Aorta (tissue), 5 donors: ENCODE measurements at places on chromosomes 3 and 15.

- H3K36me3 ChIP-seq, result no peaks in the 10 kb centered on the region
- H3K27me3 ChIP-seq, result no peaks in the 10 kb centered on the region
- H3K4me3 ChIP-seq, result no peak overlapping the region
- H3K4me1 ChIP-seq, result no peaks in the 10 kb centered on the region
Observed at GRCh38 chr15:56831467-56832005, 86.9 kb upstream of the TCF12 start.

DNA sequence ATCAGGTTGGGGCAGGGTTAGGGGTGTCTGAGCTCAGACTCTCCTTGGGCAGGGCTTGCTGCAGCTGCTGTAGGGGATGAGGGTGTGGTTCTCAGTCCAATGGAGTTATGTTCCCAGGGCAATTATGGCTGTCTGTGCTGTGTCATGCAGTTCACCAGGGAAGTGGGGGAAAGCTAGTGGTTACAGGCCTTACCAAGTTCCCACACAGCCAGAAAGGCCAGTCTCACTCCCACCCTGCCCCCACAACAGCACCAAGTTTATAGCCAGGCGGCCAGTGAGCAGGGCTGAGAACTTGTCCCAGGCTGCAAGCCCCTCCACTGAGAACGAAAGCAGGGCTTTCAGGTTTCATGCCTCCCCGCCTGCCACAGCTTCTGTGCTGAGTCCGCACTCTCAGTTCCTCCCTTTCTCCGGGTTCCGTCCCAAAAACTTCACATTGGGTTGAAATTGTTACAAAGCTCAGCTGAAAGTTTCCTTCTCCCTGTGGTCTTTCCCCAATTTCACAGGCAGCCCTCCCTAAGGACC is 19.6 kb upstream of the CPOX start:
- no peaks in the 10 kb centered on the region for H3K36me3 ChIP-seq
- DNase-seq, result peak; percentile 74
- H3K27ac ChIP-seq, result no peak overlapping the region
- no peaks in the 10 kb centered on the region for H3K27me3 ChIP-seq

GRCh38 chr3:197197334-197197733 is 101.1 kb downstream of the DLG1 start:
- no peak overlapping the region for H3K27ac ChIP-seq
- no peaks in the 10 kb centered on the region for H3K27me3 ChIP-seq
- no peak overlapping the region for H3K4me3 ChIP-seq
- no peak for DNase-seq
- H3K4me1 ChIP-seq, result no peaks in the 10 kb centered on the region

- no peaks in the 10 kb centered on the region for H3K4me1 ChIP-seq
- no peaks in the 10 kb centered on the region for H3K36me3 ChIP-seq
- H3K27ac ChIP-seq, result peak overlapping the region; percentile 50
- H3K27me3 ChIP-seq, result no peaks in the 10 kb centered on the region
- H3K4me3 ChIP-seq, result no peak overlapping the region
Observed at GRCh38 chr15:67839499-67839928, 331 bp downstream of the RNU6-1 start.

DNA sequence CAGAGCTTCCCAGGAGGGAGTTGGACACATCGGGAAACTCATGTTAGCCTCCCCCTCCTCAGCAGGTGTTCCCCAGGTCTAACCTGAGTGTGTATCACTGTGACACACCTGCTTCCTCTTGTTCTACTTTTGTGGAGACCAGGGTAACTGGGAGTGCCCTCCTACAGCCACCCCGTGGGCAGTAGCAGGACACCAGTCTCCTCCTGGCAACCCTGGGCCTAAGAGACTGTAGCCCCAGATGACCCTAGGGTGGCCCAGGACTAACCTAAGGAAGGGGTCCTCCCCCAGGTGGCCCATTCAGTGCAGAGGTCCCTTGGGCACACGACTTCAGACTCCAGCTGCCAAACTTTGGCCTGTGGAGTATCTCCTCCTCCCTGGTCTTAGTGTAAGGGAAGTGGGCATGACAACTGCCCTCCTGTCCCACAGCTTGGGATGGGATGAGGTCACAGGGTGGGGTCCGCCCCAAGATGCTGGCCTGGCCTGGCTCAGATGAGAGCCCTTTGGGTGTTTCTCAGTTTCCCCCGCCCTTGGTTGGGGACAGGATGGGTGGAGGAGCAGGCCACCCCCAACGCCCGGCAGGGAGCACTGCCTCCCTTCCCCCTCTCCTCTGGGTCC is 4.8 kb downstream of the CSK start:
- no peaks in the 10 kb centered on the region for H3K27me3 ChIP-seq
- no peak for DNase-seq
- peak overlapping the region; percentile 29 for H3K27ac ChIP-seq
- no peak overlapping the region for H3K4me3 ChIP-seq
- H3K36me3 ChIP-seq, result no peaks in the 10 kb centered on the region

- H3K4me3 ChIP-seq, result no peak overlapping the region
- H3K4me1 ChIP-seq, result peaks cover 5% of the 10 kb centered on the region
- no peak for DNase-seq
- H3K27ac ChIP-seq, result no peak overlapping the region
- H3K27me3 ChIP-seq, result no peaks in the 10 kb centered on the region
- no peaks in the 10 kb centered on the region for H3K36me3 ChIP-seq
Observed at GRCh38 chr3:188750617-188751016, 421.2 kb upstream of the TPRG1 start.

- H3K4me1 ChIP-seq, result no peaks in the 10 kb centered on the region
- H3K4me3 ChIP-seq, result no peak overlapping the region
- DNase-seq, result no peak
- H3K36me3 ChIP-seq, result no peaks in the 10 kb centered on the region
- no peak overlapping the region for H3K27ac ChIP-seq
- no peaks in the 10 kb centered on the region for H3K27me3 ChIP-seq
Observed at GRCh38 chr3:15387171-15387581, 40.2 kb downstream of the METTL6 start.

DNA sequence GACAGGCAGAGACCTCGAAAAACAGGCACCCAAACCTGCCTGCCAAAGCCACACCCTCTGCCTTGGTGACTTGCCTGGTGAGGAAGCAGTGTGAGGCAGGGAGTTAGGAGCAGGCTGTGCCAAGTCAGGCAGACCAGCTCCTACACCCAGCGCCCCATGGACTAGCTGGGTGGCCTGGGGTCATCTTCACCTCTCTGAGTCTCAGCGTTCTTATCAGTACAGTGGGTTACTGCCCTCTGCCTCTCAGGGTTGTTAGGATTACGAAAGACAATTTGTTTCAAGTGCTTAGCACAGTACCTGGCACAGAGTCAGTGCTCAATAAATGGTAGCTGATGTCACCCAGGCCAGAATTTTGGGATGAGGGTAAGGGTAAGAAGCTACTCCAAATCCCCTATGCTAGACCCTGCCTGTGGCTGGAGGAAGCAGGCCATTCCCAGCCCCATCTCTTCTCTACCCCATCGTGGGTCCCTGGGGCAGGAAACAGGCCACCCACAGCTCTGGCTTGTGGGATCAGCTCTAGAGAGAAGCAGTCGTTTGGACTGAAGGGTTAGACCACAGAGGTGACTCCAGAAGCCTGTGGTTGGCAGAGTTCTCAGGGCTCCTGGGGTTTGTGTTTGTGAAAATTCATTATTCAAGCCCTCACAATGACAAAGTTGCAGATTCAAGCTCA is 10.1 kb downstream of the SLC51B start:
- H3K27me3 ChIP-seq, result no peaks in the 10 kb centered on the region
- peaks cover 4% of the 10 kb centered on the region for H3K36me3 ChIP-seq
- H3K4me1 ChIP-seq, result no peaks in the 10 kb centered on the region
- H3K4me3 ChIP-seq, result no peak overlapping the region
- no peak overlapping the region for H3K27ac ChIP-seq
- DNase-seq, result peak; percentile 67

- no peaks in the 10 kb centered on the region for H3K4me1 ChIP-seq
- no peaks in the 10 kb centered on the region for H3K36me3 ChIP-seq
- no peaks in the 10 kb centered on the region for H3K27me3 ChIP-seq
- no peak overlapping the region for H3K27ac ChIP-seq
- no peak for DNase-seq
- no peak overlapping the region for H3K4me3 ChIP-seq
Observed at GRCh38 chr3:117565777-117566176, 856.2 kb downstream of the TUSC7 start.

DNA sequence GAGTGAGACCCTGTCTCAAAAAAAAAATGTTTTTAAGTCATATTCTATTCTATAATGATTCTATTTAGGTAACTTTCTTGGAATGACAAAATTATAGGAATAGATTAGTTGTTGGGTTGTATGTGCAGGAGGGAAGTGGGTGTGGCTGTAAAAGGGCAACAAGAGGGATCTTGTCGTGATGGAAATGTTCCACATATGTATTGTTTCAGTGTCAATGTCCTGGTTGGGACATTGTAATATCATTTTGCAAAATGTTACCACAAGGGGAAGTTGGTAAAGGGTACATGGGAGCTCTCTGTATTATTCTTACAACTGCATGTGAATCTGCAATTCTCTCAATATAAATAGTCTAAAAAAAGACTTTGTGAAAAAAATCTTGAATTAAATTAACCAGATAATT is 14.3 kb upstream of the ABHD5 start:
- no peaks in the 10 kb centered on the region for H3K4me1 ChIP-seq
- H3K4me3 ChIP-seq, result no peak overlapping the region
- H3K27me3 ChIP-seq, result no peaks in the 10 kb centered on the region

- H3K4me3 ChIP-seq, result no peak overlapping the region
- H3K27me3 ChIP-seq, result no peaks in the 10 kb centered on the region
- DNase-seq, result no peak
- H3K4me1 ChIP-seq, result no peaks in the 10 kb centered on the region
- no peaks in the 10 kb centered on the region for H3K36me3 ChIP-seq
- no peak overlapping the region for H3K27ac ChIP-seq
Observed at GRCh38 chr3:143363276-143363675, 243.7 kb downstream of the CHST2 start.

- no peaks in the 10 kb centered on the region for H3K27me3 ChIP-seq
- no peaks in the 10 kb centered on the region for H3K4me1 ChIP-seq
- no peak for DNase-seq
Observed at GRCh38 chr3:19901337-19901736, 32.7 kb downstream of the EFHB start.

GRCh38 chr15:88814393-88814792 is 11.2 kb downstream of the ACAN start:
- DNase-seq, result no peak
- no peaks in the 10 kb centered on the region for H3K4me1 ChIP-seq
- no peak overlapping the region for H3K4me3 ChIP-seq
- H3K27ac ChIP-seq, result no peak overlapping the region

DNA sequence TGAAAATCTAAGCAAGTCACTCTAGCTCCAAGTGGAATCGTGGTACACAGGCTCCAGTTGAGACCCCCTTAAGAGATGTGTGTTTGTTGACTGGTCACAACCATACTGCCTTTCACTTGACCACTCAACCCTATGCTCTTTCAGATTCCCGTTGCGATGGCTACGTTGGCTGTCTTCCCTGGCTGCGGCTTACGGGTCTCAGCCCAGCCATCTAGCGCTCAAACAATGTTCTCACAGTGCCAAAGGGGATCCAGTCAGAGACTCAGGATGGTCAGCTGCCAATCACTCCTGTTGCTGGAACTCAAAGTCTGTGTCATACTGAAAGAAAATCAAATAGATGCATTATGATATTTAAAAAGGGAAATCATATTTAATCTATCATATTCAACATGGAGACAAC is 237.6 kb downstream of the ITPR1 start:
- H3K27me3 ChIP-seq, result no peaks in the 10 kb centered on the region
- no peak overlapping the region for H3K4me3 ChIP-seq
- H3K36me3 ChIP-seq, result no peaks in the 10 kb centered on the region
- peak; percentile 77 for DNase-seq
- H3K4me1 ChIP-seq, result no peaks in the 10 kb centered on the region

DNA sequence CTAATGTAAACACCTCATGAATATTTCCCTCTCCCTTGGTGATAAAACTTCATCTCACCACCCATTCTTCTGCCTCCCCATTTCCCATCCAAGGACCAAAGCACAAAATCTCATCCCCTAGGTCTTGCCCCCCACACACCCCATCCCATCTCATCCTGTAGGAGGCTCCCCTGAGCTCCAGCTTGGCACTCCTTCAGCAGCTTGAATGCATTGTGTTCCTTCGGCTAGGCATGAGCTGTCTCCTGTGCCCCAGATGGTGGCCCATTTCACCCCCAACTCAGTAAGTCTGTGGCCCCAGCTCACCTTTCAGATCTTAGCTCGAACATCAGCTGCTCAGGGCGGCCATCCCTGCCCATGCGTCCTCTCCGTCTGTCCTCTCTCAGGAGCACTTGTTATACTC is 203.6 kb upstream of the NR2F2 start:
- H3K4me3 ChIP-seq, result no peak overlapping the region
- no peak overlapping the region for H3K27ac ChIP-seq
- no peaks in the 10 kb centered on the region for H3K27me3 ChIP-seq
- H3K36me3 ChIP-seq, result no peaks in the 10 kb centered on the region

- DNase-seq, result no peak
- no peak overlapping the region for H3K27ac ChIP-seq
- no peaks in the 10 kb centered on the region for H3K27me3 ChIP-seq
- no peak overlapping the region for H3K4me3 ChIP-seq
- no peaks in the 10 kb centered on the region for H3K36me3 ChIP-seq
Observed at GRCh38 chr3:153026026-153026425, 136.0 kb upstream of the RAP2B start.

DNA sequence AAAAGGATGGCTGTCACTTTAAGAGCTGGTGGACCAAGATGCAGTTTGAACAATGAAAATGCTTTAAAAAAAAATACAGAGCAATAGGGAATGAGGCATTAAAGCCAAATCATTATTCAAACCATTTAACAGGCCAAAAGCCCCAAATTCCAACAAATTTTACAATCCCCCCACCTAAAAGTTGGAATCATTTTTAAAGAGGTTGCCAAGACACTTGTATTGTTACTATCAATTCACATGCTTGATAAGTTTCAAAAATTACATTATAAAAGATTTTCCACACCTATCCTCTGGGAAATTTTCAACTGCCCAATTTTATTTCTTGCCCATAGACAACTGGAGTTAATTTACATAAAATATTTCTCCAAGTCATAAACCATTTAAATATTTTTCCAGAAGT is 192.3 kb upstream of the ARHGEF26 start:
- H3K36me3 ChIP-seq, result no peaks in the 10 kb centered on the region
- H3K4me3 ChIP-seq, result no peak overlapping the region
- H3K4me1 ChIP-seq, result no peaks in the 10 kb centered on the region
- H3K27ac ChIP-seq, result no peak overlapping the region
- DNase-seq, result no peak

GRCh38 chr3:110779581-110779980 is 292.0 kb upstream of the NECTIN3 start:
- H3K4me1 ChIP-seq, result no peaks in the 10 kb centered on the region
- no peaks in the 10 kb centered on the region for H3K27me3 ChIP-seq
- no peaks in the 10 kb centered on the region for H3K36me3 ChIP-seq
- H3K27ac ChIP-seq, result no peak overlapping the region
- no peak for DNase-seq
- no peak overlapping the region for H3K4me3 ChIP-seq

DNA sequence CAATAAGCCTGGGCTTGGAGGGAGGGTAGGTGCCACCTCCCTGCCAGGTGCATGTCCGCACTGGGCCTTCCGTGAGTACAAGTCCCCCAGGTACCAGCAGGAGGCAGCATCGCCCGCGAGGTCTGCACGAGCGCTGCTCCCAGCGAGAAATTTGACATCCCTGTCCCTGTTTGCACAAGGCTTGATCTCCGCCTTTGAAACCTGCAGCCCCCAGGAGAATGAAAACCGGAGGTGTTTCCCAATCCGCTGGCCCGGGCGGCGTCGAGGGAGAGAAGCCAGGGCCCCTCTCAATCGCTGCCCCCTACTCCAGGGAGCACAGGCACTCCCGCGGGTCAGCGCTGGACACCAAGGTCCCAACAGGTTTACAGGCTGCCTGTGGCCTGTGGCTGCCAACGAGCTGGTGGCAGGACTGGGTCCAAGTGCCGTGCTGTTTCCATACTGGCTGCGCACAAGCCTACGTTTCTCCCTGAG is 961 bp downstream of the HAPLN3 start:
- H3K27me3 ChIP-seq, result no peaks in the 10 kb centered on the region
- DNase-seq, result peak; percentile 94
- H3K4me1 ChIP-seq, result no peaks in the 10 kb centered on the region
- peaks cover 3% of the 10 kb centered on the region for H3K36me3 ChIP-seq
- H3K27ac ChIP-seq, result no peak overlapping the region
